Activated naive CD4-positive, alpha-beta T cell treated with Interleukin-2 at 50 U/mL for 16 hours (primary cell): ENCODE measurements at places on chromosomes 13 and 19.

DNA sequence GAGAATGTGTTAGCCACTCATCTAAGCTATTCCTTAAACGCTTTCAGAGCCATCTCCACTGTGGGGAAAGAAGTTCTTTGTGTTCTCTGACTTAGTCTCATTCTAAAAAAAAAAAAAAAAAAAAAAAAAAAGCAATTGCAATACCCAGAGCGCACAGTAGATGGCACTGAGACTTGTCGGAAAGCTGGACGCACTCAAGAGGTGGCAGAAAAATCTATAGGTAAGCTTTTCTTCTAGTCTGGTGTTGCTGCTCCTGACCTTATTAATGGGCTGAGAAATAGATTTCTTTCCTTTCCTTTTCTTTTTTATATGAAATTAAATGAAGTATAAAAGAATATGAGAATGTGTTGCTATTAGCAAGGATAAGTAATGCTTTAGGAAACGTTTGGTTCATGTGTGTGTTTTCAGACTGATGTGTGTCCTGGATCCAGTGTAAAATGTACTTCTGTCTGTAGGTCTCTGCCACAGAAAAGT is 4.7 kb upstream of the GJB2 start:
- DNase-seq = no peak

DNA sequence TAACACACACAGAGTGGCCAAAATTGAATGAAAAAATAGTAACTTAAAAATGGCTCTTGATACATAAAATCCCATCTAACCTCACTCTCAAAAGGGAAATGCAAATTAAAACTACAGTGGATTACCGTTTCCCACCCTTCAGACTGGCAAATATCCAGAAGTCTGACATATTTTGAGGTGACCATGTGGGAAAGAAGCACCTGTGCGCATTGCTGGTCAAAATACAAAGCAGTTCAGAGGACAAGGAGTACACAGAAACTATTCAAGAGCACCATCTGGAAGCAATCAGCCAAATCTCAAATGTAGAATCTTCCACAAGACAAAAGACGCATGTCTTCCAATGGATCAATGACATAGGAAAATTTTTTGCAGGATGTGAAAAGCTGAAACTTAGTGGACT is 23.2 kb downstream of the NALCN start:
- no peak for DNase-seq

GRCh38 chr19:30719189-30719998 is 347.2 kb downstream of the ZNF536 start:
- DNase-seq = no peak

- DNase-seq = no peak
These were observed 210.8 kb upstream of the UBL3 start for GRCh38 chr13:30061217-30061616.

DNA sequence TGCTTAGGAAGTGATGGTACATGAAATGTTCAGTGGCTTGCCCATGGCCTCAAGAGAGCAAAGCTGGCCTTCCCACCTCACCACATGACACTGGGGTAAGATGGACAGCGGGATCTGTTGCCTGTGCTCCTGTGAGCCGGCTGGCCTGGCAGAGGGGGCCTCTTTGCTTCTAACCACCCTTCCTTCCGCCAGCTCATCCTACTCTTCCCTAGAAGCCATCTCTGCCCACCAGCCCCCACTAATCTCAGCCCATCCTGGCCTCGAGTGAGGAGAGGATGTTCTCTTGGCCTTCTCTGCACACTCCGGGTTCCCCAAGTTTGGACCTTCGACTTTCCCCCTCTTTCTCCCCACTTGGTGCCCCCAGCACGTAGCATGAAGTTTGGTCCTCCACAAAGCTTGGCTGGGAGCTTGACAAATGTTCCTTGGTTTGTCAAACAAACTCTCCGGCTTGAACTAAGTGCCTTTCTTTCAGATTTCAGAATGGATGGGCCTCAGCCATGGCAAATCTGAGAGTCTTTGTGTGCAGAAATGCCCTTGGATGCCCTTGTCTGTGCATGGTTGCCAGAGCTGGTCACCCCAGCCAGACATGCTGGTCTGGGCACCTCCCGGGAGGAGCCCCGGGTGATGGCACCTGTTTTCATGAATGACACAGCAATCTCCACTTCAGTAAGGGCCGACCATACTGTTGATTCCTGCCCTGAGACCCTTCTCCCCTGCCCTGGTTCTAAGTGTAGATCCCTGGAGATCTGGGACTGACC is 145.5 kb downstream of the URI1 start:
- no peak for DNase-seq

GRCh38 chr13:111512707-111513106 is 192.3 kb downstream of the TEX29 start:
- DNase-seq = no peak

DNA sequence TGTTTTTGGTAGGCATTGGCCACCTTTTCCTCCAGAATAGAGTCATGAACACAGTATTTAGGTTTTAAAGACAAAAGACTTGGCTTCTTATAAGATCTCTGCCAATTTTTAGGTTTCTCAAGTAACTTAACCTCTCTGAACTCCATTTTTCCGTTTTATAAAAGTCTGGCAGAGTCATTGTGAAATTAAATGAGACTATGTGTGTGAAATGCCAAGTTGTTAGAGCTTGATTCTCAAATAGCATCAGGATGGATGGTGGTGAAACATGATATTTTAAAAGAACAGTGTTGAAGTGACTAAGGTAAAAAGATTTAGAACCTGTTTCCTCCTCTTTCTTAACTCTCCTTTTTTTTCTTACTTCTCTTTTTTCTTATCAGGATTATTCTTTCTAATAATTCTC is 617.7 kb upstream of the SLITRK1 start:
- DNase-seq = no peak
